ENCODE measurements at places on chromosomes 6 and 20.

DNA sequence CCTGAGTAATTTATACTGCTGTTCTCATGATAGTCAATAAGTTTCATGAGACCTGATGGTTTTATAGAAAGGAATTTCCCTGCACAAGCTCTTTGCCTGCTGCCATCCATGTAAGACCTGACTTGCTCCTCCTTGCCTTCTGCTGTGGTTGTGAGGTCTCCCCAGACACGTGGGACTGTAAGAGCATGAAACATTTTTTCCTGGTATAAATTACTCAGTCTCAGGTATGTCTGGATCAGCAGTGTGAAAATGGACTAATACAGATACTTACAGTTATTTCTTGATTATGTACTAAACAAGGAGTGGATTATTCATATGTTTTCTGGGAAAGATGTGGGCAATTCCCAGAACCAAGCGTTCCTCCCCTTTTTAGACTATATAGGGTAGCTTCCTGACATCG is 1.9 kb upstream of the TRIM38 start:
- DNase-seq: no peak

DNA sequence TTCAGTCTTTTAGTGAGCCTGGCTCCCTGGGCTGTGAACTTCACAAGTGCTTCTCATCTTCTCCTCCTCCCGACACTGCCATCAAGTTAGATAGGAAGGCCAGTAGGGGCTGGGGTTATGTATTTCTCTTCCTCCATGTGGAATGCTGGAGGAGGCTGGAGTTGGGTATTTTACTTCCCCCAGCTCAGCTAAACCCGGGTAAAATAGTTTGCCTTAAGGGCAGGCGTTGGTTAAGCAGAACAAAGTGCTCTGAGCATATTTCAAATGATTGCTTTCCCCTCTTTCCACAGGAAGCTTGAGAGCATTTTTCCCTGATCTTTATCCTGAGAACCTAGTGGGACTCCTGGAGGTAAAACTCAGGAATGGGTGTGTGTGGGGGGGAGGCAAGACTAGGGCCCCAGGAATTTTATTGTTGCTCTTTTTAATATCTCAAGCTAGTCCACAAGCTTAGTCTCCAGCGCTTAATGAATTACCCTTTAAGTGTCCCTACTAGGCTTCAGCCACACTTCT is 16.9 kb upstream of the SUPT3H start:
- no peak for DNase-seq

DNA sequence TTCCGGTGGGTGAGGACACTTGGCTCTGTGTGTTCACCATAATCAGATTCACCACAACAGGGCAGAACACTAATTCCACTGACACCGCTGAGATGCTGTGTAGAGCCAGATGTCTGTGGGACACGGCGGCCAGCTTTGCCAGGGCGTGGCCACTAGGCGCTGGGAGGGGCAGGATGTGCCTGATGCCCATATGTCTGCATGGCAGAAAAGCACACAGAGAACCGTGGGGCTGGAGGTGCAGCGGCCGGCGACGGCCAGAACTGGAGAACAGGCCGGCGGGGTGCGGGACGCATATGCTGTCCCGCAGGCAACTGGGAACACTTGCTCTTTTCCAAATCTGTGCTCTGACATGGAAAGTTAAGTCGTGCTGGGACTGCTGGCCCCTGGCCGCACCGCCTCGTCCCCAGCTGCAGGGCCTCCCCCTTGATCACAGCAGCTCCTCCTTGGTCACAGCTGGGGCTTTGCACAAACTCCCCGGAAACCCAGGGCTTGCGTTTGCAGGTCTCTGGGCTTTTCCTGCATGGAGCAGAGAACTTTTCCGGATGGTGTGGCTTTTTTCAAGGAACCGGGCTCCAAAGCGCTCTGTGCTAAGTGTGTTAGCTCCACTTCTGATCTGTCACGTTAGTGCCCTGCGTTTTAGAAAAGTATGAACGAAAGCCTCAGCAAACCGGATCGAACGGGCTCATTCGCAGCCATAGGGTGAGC is 31.1 kb downstream of the NTSR1 start:
- DNase-seq: no peak

DNA sequence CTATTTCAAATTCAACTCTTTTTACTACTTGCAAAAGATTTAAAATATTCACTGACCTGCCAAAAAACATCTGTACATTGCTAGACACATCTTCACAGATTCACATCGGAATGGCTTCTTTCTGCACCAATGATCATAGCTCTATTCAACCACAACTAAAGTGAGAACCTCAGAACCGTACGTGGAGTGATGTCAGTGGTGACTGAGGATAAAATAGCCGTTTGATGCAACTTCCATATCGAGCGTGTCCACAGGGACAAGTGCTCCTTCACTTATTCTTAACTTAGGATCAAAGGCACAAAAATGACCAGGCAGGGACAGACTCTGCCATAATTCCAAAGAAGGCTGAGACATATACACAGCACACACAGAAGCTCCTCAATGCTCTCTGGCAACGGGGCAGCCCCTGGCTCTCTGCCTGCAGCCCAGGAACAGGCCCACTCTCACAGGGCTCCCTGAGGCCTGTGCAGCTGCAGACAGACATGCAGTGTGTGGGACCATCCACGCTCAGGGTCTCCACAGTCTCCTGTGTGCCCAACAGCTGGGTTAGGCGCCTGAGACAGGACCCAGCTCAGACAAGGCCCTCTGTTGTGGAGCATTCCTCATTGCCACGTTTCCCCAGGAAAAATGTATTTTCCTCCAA is 22.8 kb downstream of the FYN start:
- DNase-seq: no peak

GRCh38 chr6:93918258-93918657 is 498.9 kb upstream of the EPHA7 start:
- no peak for DNase-seq

DNA sequence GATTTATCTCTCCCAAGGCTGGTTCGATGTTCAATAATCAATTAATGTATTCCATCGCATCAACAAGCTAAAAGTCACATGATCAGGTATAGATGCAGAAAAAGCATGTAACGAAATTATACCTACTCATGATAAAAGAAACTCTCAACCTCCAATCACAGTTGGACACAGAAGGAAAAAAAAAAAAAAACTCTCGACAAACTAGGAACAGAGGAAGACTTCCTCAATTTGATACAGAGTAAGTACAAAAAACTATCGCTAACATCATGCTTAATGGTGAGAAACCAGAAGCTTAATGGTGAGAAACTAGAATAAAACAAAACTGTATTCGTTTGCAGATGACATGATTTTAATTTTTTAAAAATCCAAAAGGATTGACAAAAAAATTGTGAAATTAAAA is 62.0 kb upstream of the SMIM29 start:
- DNase-seq: no peak

DNA sequence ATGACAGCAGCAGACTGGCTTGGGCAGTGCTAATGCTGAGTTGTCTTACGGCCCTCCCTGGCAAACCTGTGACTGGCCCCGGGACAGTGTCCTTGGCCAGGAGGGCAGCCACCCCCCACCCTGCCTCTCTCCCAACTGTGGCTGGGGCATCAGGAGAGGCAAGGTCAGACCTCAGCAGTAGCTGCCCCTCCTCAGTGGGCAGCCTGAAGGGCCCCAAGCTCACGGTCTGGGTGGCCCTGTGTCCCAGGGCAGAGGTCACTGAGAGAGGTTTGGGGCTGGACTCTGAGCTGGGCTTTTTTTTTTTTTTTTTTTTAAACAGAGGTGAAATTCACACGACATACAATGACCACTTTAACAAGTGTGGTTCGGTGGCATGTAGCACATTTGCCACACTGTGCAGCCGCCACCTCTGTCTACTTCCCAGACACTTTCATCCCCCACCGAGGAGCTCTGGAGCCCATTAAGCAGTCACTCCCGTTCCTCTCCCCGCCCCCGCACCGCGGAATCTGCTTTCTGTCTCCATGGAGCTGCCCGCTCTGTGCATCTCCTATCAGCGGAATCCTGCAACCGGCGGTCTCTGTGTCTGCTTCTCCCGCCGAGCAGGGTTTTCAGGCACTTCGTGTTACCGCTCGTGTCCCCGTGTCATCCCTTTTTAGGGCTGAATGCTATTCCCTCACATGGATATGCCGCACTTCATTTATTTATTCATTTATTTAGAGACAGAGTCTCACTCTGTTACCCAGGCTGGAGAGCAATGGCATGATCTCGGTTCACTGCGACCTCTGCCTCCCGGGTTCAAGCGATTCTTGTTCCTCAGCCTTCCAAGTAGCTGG is 67.9 kb upstream of the GATA5 start:
- DNase-seq: no peak
